Naive thymus-derived CD8-positive, alpha-beta T cell (primary cell): ENCODE measurements at places on chromosomes 7 and 10. TPM values are rescaled to one million over a fixed set of nuclear protein-coding genes. Genes with fewer than 3 reads are reported as not detected.

- no peaks in the 10 kb centered on the region for H3K27me3 ChIP-seq
- H3K4me3 ChIP-seq = no peak overlapping the region
- no peaks in the 10 kb centered on the region for H3K4me1 ChIP-seq
Measured at GRCh38 chr7:156684251-156684650, 43.7 kb downstream of the RNF32 start.

- peaks cover 10% of the 10 kb centered on the region for H3K4me1 ChIP-seq
- H3K4me3 ChIP-seq = no peak overlapping the region
- no peak overlapping the region for H3K27ac ChIP-seq
- peaks cover 18% of the 10 kb centered on the region for H3K36me3 ChIP-seq
- H3K27me3 ChIP-seq = no peaks in the 10 kb centered on the region
- no peak for DNase-seq
Measured at GRCh38 chr10:35559416-35559815, 45.7 kb upstream of the GJD4 start.

- H3K36me3 ChIP-seq = no peaks in the 10 kb centered on the region
- peak overlapping the region; percentile 93 for H3K4me3 ChIP-seq
- H3K4me1 ChIP-seq = peaks cover 10% of the 10 kb centered on the region
Measured at GRCh38 chr10:72692994-72693781, 1.2 kb downstream of the MCU start.

GRCh38 chr7:83446102-83446669, 202.8 kb downstream of the SEMA3E start:
- no peaks in the 10 kb centered on the region for H3K4me1 ChIP-seq
- H3K4me3 ChIP-seq = no peak overlapping the region
- no peak for DNase-seq
- no peaks in the 10 kb centered on the region for H3K27me3 ChIP-seq

Gene GPR15LG
- total RNA-seq = not detected

Gene PON3
- total RNA-seq = not detected

DNA sequence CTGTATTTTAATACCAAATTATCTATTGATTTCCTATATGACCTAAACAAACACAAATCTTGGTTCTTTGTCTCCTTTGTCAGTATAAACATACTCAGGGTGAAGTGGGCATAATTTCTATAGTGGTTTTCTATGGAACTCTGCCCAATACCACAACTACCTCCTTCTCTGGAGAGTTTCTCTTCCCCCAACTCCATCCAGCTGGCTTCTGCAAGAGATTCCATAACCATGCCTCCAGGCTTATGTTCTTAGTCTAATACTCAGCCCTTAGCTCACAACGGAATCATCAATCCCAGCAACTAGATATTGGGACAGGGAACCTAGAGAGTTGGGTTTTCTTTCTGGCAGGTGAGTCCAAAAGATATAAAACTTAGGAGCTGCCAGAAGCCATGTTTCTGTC, 127.3 kb downstream of the TRIL start:
- H3K4me1 ChIP-seq = no peaks in the 10 kb centered on the region
- no peaks in the 10 kb centered on the region for H3K36me3 ChIP-seq
- DNase-seq = no peak
- H3K27ac ChIP-seq = no peak overlapping the region

DNA sequence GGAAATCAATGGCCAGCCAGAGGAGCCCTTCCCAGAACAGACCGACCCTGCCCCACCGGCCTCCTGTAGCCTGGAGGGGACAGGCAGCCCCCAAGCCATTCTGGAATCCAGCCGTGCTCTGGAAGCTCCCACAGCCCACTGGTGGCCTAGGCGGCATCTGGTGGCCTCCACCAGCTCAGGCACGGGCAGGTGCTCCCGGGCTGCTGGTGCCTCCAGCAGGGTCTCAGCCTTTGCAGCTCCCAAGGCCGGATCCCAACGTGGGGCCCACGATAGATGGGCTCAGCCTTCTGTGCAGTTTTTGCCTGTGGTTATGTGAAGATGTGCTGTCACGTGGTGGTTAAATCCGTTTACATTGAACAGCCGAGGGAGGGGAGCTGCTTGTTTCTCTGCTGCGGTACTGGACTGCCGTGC, 44.4 kb downstream of the JAKMIP3 start:
- H3K27me3 ChIP-seq = peaks cover 2% of the 10 kb centered on the region
- H3K27ac ChIP-seq = no peak overlapping the region
- no peak for DNase-seq

DNA sequence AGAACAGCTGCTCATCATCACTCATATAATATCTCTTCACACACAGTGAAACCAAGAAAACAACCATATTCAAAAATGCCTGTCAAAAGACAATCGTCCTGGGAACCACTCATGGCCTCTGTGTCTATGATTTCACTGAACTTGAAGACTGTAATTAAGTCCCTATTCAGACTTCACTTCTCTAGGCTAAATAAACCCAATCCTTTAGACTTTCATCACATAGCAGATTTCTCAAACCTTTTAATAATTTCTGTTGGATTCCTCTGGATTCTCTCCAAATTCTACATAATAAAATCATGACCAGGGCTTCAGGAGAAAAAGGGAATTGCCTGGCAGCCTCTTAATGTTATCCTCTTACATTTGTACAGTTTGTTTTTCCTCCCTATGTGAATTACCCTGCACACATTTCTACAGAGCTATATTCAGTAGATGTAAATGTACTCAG, 201.1 kb downstream of the LRRN3 start:
- no peaks in the 10 kb centered on the region for H3K27me3 ChIP-seq
- no peak overlapping the region for H3K4me3 ChIP-seq
- H3K4me1 ChIP-seq = peaks cover 8% of the 10 kb centered on the region
- DNase-seq = no peak
- H3K27ac ChIP-seq = no peak overlapping the region
- peaks cover 13% of the 10 kb centered on the region for H3K36me3 ChIP-seq

Gene LRIT1
- not detected for total RNA-seq

GRCh38 chr10:101397140-101397539, 43.2 kb downstream of the BTRC start:
- H3K4me3 ChIP-seq = no peak overlapping the region
- no peaks in the 10 kb centered on the region for H3K27me3 ChIP-seq
- H3K36me3 ChIP-seq = peaks cover 5% of the 10 kb centered on the region
- no peak for DNase-seq
- H3K4me1 ChIP-seq = peaks cover 42% of the 10 kb centered on the region

Gene ASAH2B
- total RNA-seq = 4.2 TPM

Gene CPA4
- total RNA-seq = not detected

DNA sequence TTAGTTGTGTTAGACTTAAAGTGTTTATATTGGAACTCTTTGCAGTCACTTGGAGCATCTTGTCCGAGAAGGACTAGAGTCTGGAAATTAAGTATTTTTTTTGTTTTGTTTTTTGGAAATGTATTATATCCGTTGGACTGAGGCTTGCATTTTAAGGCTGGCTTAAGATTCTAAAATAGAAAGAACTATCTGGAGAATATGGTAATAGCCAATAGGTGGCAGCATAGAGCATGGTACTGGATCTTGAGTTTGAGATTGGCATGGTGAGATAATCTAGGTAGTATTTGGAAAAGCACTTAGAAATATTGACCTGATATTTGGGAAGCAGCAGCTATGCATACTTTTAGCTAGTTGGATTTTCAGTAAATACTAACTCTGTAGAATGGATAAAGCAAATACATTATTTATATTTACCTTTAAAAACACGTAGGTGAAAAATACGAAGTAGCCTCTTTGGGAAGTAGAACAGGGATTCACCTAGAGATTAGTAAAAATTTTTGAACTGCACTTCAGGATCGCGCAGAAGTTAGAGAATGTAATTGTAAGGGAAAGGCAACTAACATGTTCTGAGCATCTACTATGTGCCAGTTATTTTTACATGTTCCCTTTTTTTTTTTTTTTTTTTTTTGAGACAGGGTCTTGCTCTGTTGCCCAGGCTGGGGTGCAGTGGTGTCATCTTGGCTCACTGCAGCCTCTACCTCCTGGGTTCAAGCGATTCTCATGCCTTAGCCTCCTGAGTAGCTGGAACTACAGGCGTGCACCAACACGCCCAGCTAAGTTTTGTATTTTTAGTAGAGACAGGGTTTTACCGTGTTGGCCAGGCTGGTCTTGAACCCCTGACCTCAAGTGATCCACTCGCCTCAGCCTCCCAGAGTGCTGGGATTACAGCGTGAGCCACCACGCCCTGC, 78.6 kb downstream of the LCOR start:
- no peaks in the 10 kb centered on the region for H3K27me3 ChIP-seq
- no peak overlapping the region for H3K4me3 ChIP-seq
- no peak overlapping the region for H3K27ac ChIP-seq
- H3K36me3 ChIP-seq = peaks cover 29% of the 10 kb centered on the region

Gene ANKRD61
- total RNA-seq = not detected

Gene CALML3
- not detected for total RNA-seq

GRCh38 chr7:98423043-98423442, 22.2 kb upstream of the BAIAP2L1 start:
- no peaks in the 10 kb centered on the region for H3K4me1 ChIP-seq
- no peak for DNase-seq
- H3K4me3 ChIP-seq = no peak overlapping the region
- no peak overlapping the region for H3K27ac ChIP-seq

DNA sequence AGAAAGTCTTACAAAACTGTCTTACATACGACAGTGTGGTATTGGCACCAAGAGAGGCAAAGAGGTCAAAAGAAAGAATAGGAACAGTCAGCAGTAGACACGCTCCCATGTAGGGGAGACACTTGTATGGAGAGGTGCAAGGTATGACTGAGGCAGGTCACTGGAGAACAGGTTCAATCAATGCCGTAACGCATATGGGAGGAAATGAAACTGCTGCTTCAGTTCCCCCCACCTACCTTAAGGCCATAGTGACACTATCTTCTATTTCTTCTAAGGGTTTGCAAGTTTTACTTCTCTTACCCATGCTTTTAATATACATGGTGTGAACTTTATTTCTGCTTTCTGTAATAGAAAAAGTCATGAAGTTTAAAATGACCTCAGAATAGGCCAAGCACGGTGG, 5.5 kb upstream of the PITRM1 start:
- no peak overlapping the region for H3K27ac ChIP-seq
- H3K27me3 ChIP-seq = no peaks in the 10 kb centered on the region
- peaks cover 5% of the 10 kb centered on the region for H3K4me1 ChIP-seq
- no peak for DNase-seq
- H3K36me3 ChIP-seq = no peaks in the 10 kb centered on the region
- H3K4me3 ChIP-seq = no peak overlapping the region

- no peaks in the 10 kb centered on the region for H3K36me3 ChIP-seq
- H3K4me3 ChIP-seq = no peak overlapping the region
- DNase-seq = no peak
- H3K27ac ChIP-seq = peak overlapping the region; percentile 73
- H3K4me1 ChIP-seq = peaks cover 35% of the 10 kb centered on the region
Measured at GRCh38 chr10:124975977-124976514, 34.1 kb downstream of the ZRANB1 start.

- no peak for DNase-seq
- peaks cover 7% of the 10 kb centered on the region for H3K27me3 ChIP-seq
- H3K4me3 ChIP-seq = no peak overlapping the region
- H3K4me1 ChIP-seq = peaks cover 6% of the 10 kb centered on the region
- peaks cover 12% of the 10 kb centered on the region for H3K36me3 ChIP-seq
Measured at GRCh38 chr7:64875658-64876406, 27.2 kb upstream of the ZNF273 start.

DNA sequence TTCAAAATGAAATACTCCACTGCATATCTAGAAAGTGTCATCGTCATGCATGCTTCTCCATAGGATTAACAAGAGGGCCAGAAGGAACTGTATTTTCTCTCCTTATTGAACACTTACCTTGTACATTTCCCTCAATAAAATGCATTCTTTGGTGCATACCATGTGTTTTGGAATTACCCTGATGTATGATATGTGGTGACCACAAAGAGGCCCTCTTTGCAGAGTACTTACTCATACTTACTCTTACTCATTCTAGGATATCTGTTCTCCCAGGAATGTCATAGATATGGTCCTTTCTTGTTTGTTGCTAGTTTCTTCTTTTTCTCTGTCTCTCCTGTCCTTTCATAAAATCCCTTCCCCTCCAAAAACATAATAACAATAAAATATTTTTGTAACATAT, 1087.1 kb upstream of the POT1 start:
- DNase-seq = no peak
- no peaks in the 10 kb centered on the region for H3K27me3 ChIP-seq

Gene KAT6B
- 69.6 TPM for total RNA-seq

DNA sequence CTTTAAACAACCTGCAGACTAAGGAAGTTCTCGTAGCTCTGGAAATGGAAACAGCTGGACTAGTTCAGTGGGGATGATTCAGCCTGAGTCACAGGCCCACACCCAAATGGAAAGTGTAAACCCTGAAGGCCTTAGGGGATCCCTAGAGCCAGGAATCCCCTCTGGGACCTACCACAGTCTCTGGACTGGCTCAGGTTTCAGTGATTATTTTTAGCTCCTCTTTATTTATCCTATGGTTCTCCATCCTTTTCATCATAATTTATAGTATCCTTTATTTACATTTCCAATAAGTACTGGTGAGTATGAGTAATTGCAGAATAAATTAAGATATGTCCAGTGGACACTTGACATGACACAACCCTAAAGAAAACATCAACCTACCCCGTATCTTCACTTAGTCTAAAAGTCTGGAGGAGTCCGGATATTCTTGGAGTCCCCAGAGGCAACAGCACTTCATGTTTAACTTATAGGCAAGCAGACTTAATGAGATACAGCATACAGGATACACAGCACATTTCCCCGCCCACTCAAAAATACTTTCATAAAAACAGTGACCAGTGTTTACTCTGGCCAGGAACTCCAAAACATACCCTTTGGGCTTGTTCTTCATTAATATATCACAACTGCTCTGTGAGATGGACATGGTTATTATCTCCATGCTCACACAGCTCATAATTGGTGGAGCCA, 28.4 kb upstream of the SEMA3E start:
- no peak overlapping the region for H3K4me3 ChIP-seq
- H3K36me3 ChIP-seq = no peaks in the 10 kb centered on the region
- no peaks in the 10 kb centered on the region for H3K27me3 ChIP-seq
- no peak overlapping the region for H3K27ac ChIP-seq
- H3K4me1 ChIP-seq = no peaks in the 10 kb centered on the region

Gene ERVW-1
- total RNA-seq = not detected

GRCh38 chr10:104254493-104255310, at the start of gene GSTO1:
TSS of gene GSTO1 (plus strand) at chr10:104254892. CDS start at chr10:104254929, 37 bp downstream.
- no peaks in the 10 kb centered on the region for H3K27me3 ChIP-seq
- H3K27ac ChIP-seq = peak within 1 kb of the TSS; percentile 97
- H3K4me3 ChIP-seq = peak within 1 kb of the TSS; percentile 96
- peaks cover 26% of the 10 kb centered on the region for H3K36me3 ChIP-seq

Gene RAMP3
- total RNA-seq = not detected

DNA sequence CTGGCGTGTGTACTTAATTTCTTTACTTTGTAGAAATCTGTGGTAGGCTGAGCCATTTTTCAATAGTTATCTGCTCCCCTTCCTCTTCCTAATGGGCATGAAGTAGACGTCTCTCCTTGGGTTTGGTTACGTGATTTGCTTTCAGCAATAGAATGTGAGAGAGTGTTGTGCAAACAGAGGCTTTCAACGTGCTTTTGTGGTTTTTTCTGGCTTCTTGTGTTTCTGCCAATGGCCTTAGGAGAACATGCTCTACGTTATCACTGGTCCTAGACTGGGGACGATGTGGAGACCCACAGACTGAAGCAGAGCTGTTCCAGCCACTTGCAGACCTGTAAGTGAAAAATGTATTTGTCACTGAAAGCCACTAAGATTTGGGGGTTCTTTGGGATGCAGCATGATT, 107.2 kb upstream of the NPTX2 start:
- no peaks in the 10 kb centered on the region for H3K4me1 ChIP-seq
- H3K36me3 ChIP-seq = no peaks in the 10 kb centered on the region
- no peak overlapping the region for H3K27ac ChIP-seq
- DNase-seq = no peak
- no peak overlapping the region for H3K4me3 ChIP-seq
